ENCODE measurements at places on chromosomes 3 and 15.
A peak's percentile ranks its signal among the peaks of the same experiment; 100 is the strongest.

DNA sequence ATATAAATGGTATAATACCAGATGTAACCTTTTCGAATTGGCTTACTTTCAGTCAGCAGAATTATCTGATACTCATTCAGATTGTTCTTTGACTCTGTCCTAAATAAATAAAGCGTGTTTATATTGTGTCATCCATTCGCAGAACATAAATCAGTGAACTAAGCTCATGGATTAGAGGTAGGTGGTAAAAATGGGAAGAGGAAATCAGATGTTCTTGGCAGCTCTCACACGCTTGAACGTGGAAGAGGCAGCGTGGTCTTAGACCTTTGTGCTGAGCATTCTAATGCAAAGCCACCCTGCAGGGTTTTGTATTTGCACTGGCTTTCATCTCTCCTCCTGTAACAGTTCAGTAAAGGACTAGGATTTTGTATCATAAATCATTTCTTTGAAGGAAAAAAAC is 441.4 kb downstream of the GABRG3 start:
- H3K4me1 ChIP-seq = no peaks in the 10 kb centered on the region
- no peak overlapping the region for H3K4me3 ChIP-seq
- DNase-seq = no peak
- H3K27me3 ChIP-seq = no peaks in the 10 kb centered on the region

DNA sequence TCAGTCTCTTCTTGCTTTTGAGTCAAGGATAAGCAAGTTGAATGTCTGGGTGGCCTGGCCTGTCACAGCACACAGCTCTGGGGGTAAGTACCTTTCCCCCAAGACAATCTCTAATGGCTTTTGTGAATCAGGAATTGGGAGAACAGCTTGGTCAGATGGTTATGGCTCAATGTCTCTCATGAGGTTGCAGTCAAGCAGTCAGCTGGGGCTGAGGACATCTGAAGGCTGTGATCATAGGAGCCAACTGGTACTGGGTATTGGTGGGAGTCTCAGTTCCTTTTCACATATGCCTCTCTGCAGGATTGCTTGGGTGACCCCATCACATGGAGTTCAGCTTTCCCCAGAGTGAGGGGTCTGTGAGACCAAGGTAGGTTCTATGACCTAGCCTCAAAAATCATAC is 33.0 kb upstream of the TMEM158 start:
- no peaks in the 10 kb centered on the region for H3K4me1 ChIP-seq
- peaks cover 6% of the 10 kb centered on the region for H3K27me3 ChIP-seq
- no peak for DNase-seq

DNA sequence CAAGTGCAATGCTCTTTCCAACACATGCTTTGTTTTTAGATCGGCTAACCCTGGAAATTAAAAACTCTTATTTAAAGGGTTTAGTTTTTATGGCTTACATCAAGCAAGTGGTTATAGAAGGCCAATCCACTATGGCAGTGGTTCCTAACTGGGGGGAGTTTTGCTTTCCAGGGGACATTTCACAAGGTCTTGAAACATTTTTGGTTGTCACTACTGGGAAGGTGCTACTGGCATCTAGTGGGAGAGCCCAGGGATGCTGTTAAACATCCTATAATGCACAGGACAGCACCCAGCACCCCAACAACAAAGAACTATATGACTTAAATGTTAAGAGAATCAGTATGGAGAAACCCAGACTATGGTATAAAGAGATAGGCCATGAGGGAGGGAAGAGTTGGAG is 439.0 kb downstream of the NTRK3 start:
- no peak overlapping the region for H3K4me3 ChIP-seq
- H3K27me3 ChIP-seq = no peaks in the 10 kb centered on the region
- no peak for DNase-seq
- H3K4me1 ChIP-seq = no peaks in the 10 kb centered on the region

GRCh38 chr3:27943106-27943505 is 221.0 kb upstream of the EOMES start:
- no peaks in the 10 kb centered on the region for H3K4me1 ChIP-seq
- no peak for DNase-seq
- H3K27me3 ChIP-seq = no peaks in the 10 kb centered on the region

- H3K27ac ChIP-seq = peak overlapping the region; percentile 66
- H3K27me3 ChIP-seq = no peaks in the 10 kb centered on the region
- no peak overlapping the region for H3K4me3 ChIP-seq
- peaks cover 12% of the 10 kb centered on the region for H3K36me3 ChIP-seq
Observed at GRCh38 chr3:138818185-138818860, 16.4 kb downstream of the PIK3CB start.

- H3K27ac ChIP-seq = no peak overlapping the region
- no peaks in the 10 kb centered on the region for H3K4me1 ChIP-seq
- H3K27me3 ChIP-seq = peaks cover 6% of the 10 kb centered on the region
- H3K4me3 ChIP-seq = no peak overlapping the region
- H3K36me3 ChIP-seq = no peaks in the 10 kb centered on the region
Observed at GRCh38 chr3:132161608-132162007, 126.8 kb upstream of the CPNE4 start.

Measured in activated CD4-positive, alpha-beta T cell treated with anti-CD3 and anti-CD28 coated beads, Interleukin-2, amount 10 ng/mL, durations not matched to agents 7 days and 5 days (primary cell).